H9 (cell line): ENCODE measurements at places on chromosomes 6 and 20. TPM values are rescaled to one million over a fixed set of nuclear protein-coding genes. Genes with fewer than 3 reads are reported as not detected.
A peak's percentile ranks its signal among the peaks of the same experiment; 100 is the strongest.

MYL9 gene
- total RNA-seq: 217 and 218 TPM in 2 replicates

RIMS1 gene
- 0.83 and 1.2 TPM in 2 replicates for total RNA-seq

CCM2L gene
- 4.6 and 5.2 TPM in 2 replicates for total RNA-seq

COL9A1 gene
- 7.7 and 7.8 TPM in 2 replicates for total RNA-seq

DNA sequence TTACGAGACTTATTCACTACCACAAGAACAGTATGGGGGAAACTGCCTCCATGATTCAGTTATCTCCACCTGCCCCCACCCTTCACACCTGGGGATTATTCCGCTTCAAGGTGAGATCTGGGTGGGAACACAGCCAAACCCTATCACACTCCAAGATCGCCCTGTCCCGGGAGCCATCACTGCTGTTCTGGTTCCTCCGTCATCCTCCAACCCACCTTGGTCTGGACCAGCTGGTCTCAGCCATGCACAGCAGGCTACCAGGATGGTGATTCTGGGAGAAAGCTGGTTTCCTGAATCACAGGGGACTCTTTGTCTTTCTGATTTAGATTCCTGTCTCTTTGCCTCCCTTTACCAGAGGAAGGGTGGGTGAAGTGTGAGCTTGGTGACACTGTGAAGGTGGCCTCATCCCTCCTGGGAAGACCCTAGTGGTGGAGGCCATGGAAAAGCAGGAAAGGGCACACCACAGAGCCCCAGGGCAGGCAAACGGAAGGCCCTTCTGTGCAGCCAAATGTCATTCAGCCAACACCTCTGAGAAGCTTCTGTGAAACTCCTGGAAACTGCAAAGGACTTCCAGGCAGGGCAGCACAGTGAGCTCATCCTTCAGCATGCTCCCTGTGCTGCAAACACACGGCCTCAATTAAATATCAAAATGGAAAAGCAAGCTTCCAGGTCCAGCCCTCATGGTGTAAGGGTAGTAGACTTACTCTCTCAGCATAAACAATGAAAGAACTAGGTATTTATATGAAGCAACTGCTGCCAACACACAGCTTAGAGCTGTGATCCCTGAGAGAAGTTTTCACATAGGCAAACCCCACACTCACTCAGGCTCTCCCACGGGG lies 169.8 kb downstream of the ANKRD60 start:
- no peak overlapping the region for H3K4me3 ChIP-seq
- DNase-seq: no peak
- H3K4me1 ChIP-seq: no peaks in the 10 kb centered on the region

GRCh38 chr6:118509009-118509617 lies 39.0 kb upstream of the PLN start:
- H3K4me3 ChIP-seq: no peak overlapping the region
- no peak for DNase-seq
- H3K36me3 ChIP-seq: no peaks in the 10 kb centered on the region
- no peaks in the 10 kb centered on the region for H3K4me1 ChIP-seq

DNA sequence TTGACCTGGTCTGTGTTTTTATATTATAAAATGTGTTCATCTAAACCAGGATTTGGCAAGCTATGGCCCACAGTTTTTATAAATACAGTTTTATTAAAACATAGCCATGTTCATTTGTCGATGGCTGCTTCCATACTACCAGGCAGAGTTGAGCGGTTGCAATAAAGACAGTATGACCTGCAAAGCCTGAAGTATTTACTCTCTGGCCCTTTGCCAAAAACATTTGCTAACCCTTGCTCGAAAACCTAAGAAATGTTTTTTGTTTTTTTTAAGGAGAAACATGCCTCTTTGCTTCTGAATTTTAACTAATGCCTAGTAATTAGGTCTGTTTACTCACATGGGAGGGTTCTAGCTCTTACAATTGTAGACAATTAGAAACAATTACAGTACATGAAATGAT lies 67.4 kb upstream of the SMIM28 start:
- no peak for DNase-seq
- no peak overlapping the region for H3K4me3 ChIP-seq
- no peaks in the 10 kb centered on the region for H3K4me1 ChIP-seq
- H3K27ac ChIP-seq: no peak overlapping the region
- no peaks in the 10 kb centered on the region for H3K27me3 ChIP-seq

DNA sequence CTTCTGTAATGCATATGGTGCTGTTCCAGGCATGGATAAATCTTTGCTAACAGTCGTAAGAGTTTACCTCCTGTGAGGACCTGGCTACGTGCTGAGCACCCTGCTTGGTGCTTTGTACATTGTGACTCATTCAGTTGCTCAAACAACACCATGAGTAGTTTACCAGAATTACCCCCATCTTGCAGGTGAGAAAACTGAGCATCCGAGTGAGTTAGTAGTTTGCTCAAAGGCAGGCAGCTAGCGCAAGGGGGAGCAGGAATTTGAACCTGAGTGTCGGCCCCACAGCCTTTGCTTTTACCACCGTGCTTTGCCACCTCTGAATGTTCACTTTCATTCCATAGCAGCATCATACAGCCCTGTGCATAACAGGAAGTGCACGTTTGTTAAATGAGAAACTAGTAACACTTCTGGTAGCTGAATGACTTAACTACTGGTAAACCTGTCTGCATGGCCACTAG lies 121.9 kb downstream of the MTHFD1L start:
- no peak for DNase-seq
- no peaks in the 10 kb centered on the region for H3K27me3 ChIP-seq
- H3K4me3 ChIP-seq: no peak overlapping the region
- no peak overlapping the region for H3K27ac ChIP-seq
- no peaks in the 10 kb centered on the region for H3K4me1 ChIP-seq

- peak; percentile 99 for DNase-seq
- peaks cover 8% of the 10 kb centered on the region for H3K36me3 ChIP-seq
- no peaks in the 10 kb centered on the region for H3K27me3 ChIP-seq
- peak within 1 kb of the TSS; percentile 77 for H3K4me3 ChIP-seq
These were observed at the start of gene PPP2R5D for GRCh38 chr6:42984001-42984923. TSS of gene PPP2R5D (plus strand) at chr6:42984570. CDS start at chr6:42984678, 108 bp downstream.

DNA sequence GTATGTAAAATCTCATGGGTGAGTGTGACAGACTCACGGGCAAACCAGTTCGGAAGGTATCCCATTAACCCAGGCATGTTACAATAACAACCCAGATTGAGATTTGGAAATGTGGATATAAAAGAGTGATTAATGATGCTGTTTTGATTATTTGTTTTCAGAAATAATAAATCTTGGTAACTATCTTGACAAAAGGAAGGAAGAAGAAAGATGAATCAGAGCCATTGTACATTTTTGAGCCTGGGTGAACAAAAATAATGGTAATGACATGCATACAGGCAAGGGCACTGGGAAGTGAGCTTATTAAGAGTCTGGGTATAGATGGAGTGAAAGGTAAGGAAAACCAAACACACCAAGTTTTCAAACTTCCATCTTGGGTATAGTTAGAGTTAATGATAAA lies 862.0 kb downstream of the PHF3 start:
- H3K27ac ChIP-seq: no peak overlapping the region
- H3K4me3 ChIP-seq: no peak overlapping the region
- H3K27me3 ChIP-seq: no peaks in the 10 kb centered on the region
- no peak for DNase-seq

DNA sequence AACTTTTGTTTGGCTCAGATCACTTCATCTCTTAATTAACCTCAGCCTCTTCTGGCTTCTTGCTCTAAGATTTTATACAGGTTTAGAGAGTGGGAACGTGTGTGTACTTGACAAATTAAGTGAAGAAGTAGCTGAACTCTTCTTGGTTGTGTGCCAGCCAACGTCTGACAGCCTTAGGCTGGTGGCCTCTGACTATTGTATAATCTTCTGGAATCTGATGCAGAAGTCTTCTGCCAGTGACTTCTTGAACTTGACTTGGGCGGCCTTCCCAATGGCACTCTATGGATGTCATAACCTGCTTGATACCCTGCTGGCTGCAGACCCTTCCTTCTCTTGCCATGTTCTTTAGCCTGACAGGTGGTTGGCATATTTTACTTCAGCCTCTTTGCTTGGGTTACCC lies 660.5 kb downstream of the DOK5 start:
- no peaks in the 10 kb centered on the region for H3K27me3 ChIP-seq
- no peaks in the 10 kb centered on the region for H3K4me1 ChIP-seq
- no peak overlapping the region for H3K27ac ChIP-seq
- no peak overlapping the region for H3K4me3 ChIP-seq
- DNase-seq: no peak
- no peaks in the 10 kb centered on the region for H3K36me3 ChIP-seq

DNA sequence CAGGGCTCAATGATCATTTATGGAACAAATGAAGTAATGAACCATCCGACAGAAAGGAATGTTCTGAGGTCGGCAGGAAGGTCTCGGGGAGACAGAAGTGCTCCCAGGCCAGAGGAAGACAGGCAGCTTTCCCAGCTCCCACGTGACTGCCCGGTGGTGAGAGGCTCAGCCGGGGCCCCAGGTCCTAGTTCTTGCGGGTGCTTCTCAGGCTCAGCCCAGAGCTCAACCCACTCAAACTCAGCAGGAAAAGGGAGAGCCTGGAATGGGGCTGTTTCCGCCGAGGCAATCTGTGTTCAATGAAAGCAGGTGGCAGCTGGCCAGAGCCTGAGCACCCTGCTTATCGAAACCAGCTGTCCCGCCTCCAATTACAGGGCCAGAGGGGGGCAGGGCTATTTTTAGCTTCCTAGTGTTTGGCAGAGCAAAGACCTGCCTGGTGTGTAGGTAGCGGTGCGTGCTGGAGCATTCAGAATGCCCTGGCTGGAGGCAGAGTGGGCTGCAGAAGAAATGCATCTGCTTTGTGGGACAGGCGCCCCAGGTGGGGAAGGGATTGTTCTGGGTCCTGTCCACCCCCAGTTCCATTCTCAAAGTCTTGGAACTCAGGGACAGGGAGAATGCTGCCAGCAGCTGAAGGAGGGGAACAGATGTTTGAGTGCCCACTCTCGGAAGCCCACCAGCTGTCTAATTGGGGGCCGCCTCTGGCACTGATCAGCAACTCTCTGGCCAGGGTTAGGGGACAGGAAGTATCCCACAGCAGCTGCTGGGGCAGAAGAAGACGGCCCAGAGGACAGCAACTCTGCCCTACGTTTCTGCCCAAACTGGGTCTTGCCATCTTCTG lies 145.1 kb downstream of the PREX1 start:
- no peaks in the 10 kb centered on the region; the same call in 2 of the 3 replicates for H3K36me3 ChIP-seq
- H3K27ac ChIP-seq: peak overlapping the region; percentile 18
- no peak overlapping the region for H3K4me3 ChIP-seq
- no peaks in the 10 kb centered on the region for H3K27me3 ChIP-seq
